Activated naive CD8-positive, alpha-beta T cell treated with anti-CD3 and anti-CD28 coated beads for 36 hours (primary cell): ENCODE measurements at places on chromosomes 2 and 18. TPM values are rescaled to one million over a fixed set of nuclear protein-coding genes. Genes with fewer than 3 reads are reported as not detected.

Gene MSTN
- not detected for total RNA-seq

Gene TEX44
- total RNA-seq, result not detected

Gene RUFY4
- total RNA-seq, result 2.0 TPM

Gene RRM2
- total RNA-seq, result 414 TPM

Gene STK39
- 27.1 TPM for total RNA-seq

Gene HOXD8
- not detected for total RNA-seq

Gene NCKAP5
- total RNA-seq, result not detected

Gene IL18R1
- 21.8 TPM for total RNA-seq

Gene ZBTB7C
- total RNA-seq, result not detected

Gene USP14
- 116 TPM for total RNA-seq

Gene STAMBP
- total RNA-seq, result 72.6 TPM

Gene RSAD2
- 9.2 TPM for total RNA-seq

Gene ELAC1
- 8.0 TPM for total RNA-seq

Gene REG1A
- total RNA-seq, result not detected

Gene TCF23
- not detected for total RNA-seq

Gene CAPN13
- total RNA-seq, result not detected

Gene CCL20
- 4.4 TPM for total RNA-seq

Gene KCNE4
- not detected for total RNA-seq

Gene DSC3
- total RNA-seq, result 0.56 TPM

Gene AGXT
- total RNA-seq, result not detected

Gene HEATR5B
- 14.5 TPM for total RNA-seq

Gene DLGAP1
- total RNA-seq, result not detected

Gene SCN3A
- 0.16 TPM for total RNA-seq
